Urinary bladder (tissue), 4 donors: ENCODE measurements at places on chromosomes 6 and 20. TPM values are rescaled to one million over a fixed set of nuclear protein-coding genes. Genes with fewer than 3 reads are reported as not detected.

- no peak for DNase-seq
These were observed 159.1 kb upstream of the MAFB start for GRCh38 chr20:40848096-40848495.

Gene OVOL2
- polyA plus RNA-seq: 0.62 TPM

Gene HSF2
- polyA plus RNA-seq: 14.6 TPM

Gene RTN4IP1
- polyA plus RNA-seq: 4.3 TPM

GRCh38 chr6:140546640-140547039, 1172.2 kb upstream of the CITED2 start:
- no peak for DNase-seq

DNA sequence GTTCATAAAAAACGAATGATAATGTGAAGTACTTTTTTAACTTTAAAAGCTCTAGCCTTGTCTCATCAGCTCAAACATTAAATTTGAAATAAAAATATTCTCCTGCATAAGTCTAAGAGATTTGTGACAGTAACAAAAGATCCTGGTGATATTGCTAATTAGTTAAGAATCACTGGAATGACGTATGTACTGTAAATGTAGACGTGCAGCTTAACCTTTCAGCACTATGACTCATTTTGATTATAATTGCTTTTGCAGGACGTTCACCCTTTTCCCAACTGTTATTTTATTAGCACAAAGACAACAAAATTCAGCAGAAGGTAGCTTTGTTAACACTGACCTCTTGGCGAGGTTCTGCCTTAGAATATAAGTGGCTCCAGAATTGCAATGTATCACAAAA, 68.6 kb downstream of the TENT5A start:
- DNase-seq: no peak

- DNase-seq: no peak
These were observed 22.7 kb downstream of the MTCL3 start for GRCh38 chr6:127496471-127496870.

Gene GATA5
- polyA plus RNA-seq: 27.4 TPM

- DNase-seq: no peak
These were observed 154.1 kb downstream of the MTFR2 start for GRCh38 chr6:136095986-136096385.

GRCh38 chr6:2147766-2148448, 97.5 kb downstream of the GMDS start:
- DNase-seq: no peak

GRCh38 chr6:52577778-52578463, 1.1 kb upstream of the TRAM2 start:
- DNase-seq: no peak

Gene F13A1
- polyA plus RNA-seq: 113 TPM
